ENCODE measurements at places on chromosomes 1 and 21.

DNA sequence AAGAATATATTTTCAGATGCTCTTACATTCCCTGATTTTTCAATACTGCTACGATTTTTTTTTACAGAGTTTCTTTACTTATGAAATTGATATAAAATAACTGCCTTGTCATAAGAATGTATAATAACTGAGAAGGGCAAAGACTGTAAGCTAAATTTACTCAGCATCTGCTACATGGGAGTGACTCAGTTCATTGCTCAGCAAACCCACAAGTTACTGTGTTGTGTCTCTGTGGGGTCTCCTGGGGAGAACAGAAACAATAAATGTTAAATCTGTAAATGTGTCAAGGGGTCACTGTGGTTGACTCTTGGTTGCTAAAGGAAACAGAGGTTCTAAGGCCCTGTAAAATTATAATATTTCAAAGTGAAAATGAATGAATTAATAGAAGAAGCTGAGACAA is 210.3 kb upstream of the CACYBP start:
- DNase-seq = no peak

DNA sequence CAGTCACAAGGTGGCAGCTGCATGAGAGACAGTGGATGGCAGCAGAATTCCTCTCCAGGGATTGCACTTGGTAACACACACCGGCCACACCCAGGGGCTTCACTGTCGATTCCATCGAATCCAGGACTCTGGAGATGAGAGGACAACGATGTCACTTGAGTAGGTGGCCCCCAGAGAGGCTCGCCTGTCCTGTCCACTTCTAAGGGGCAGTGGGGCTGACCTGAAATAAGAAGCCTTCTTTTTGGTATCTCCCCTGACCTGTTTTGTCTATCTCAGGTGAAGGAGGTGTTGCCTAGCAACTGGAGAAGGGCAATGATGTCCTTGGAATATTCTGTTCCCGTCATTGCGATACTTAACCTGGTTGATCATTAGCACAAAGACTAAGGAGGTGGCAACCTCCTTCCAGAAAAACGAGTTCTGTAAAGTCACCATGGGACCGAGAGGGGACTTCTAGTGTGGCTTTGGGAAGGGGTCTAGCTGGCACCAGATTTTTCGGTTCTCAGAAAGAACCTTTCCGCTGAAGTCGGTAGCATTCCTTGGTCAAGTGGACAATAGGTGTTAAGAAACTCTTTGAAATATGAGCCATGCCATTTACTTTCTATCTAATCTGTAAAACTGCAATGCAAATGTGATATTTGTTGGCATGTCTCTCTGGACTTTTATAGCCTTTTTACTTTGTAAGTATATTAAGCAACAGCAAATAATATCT is 85.2 kb upstream of the TMPRSS2 start:
- no peak for DNase-seq

DNA sequence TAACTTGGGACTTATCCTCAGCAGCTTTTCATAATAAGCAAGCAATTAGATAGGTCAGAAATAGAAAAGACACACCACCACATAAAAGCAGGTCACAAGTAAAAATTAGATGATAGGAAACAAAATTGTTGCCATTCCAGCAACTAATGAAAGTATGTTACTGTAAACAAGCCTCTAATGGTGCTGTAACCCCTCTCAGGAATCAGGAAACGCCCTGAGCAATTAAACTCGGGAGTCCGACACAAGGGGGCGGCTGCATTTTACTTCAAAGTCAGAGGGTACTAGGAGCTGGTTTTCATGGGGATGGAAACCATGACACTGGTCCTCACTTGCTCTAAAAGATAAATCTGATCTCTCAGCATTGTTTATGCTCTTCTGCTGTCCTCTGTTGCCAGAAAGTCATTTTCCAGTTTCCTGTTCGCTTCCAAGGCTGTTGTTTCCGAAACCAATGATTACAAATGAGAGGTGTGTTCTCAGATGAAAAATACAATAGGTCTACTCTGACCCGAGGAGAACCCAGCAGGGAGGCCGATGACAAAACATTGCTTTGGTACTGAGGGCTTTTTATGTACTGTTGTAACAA is 93.4 kb downstream of the TGFBR3 start:
- DNase-seq = no peak

GRCh38 chr1:224357626-224358124 is 996 bp downstream of the CNIH4 start:
- no peak for DNase-seq

DNA sequence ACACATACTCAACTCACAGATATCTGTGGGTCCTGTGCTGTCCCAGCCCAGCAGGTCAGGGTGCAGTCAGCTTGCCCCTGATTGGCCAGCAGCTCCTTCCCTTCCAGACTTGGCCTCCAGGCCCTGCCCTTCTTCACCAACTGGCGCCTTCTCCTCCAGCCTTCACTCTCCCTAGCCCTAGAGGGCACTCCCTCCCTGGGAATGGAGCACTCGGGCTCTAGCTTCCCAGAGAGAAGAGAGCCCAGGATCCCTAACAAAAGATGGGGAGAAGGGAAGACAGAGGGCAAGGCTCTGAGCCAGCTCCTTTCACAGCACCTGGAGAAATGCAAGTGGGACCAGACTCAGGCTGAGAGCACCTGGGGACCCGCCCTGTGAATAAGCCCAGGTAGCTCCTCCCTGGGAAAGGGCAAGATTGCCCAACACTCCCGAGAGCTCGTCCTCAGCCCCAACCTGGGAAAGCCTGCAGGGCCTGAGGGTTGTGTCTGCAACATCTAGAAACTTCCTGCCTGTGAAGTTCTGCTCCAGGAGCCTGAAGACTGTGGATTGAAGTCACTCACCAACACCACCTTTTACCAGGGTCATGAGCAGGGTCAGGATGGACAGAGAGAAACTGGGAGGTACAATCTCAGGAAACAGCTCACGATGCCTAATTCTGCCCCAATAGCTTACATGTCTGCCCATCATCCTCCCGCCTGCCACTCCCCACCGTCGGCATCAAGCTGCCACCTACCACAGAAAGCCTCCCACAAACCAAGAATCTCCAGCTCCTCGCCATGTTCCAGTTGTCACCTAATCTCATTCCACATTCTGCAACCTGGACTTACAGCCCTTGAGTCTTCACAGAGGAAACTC is at the start of gene PGLYRP4:
Gene PGLYRP4, minus strand, starts transcription at position 331 of the 852 bp plus-strand sequence. CDS start 909 bp downstream, outside the sequence.
- DNase-seq = no peak

- DNase-seq = no peak
Measured at GRCh38 chr1:36994294-36994693, 40.0 kb downstream of the GRIK3 start.

GRCh38 chr1:67611846-67612245 is 73.2 kb upstream of the GADD45A start:
- DNase-seq = no peak

GRCh38 chr1:66383611-66384010 is 150.3 kb upstream of the SGIP1 start:
- no peak for DNase-seq

DNA sequence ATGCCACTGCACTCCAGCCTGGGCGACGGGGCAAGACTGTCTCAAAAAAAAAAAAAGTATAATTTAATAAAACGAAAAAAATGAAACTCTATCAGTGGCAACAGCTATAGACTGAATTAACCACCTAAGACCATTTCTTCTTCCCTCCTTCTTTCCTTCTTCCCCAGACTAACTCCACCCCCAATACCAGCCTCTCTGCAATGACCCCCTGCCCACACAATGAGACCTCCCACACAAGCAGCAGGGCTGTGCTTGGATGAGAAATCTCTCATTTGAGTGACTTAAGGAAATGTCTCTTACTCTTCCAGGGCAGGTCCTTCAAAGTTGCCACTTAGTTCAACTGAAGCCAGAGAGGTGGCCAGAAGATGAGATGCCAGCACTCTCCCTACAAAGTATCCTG is 94.5 kb upstream of the SYT6 start:
- DNase-seq = no peak

- DNase-seq = no peak
Measured at GRCh38 chr1:57600424-57600823, 176.6 kb upstream of the DAB1 start.

GRCh38 chr21:33070998-33071769 is 1.2 kb downstream of the OLIG1 start:
- DNase-seq = no peak

Measured in T-helper 1 cell (primary cell).